ENCODE measurements at places on chromosomes 16 and 17. TPM values are rescaled to one million over a fixed set of nuclear protein-coding genes. Genes with fewer than 3 reads are reported as not detected.

The ACE gene
- 4.7 TPM for total RNA-seq

The QPRT gene
- 3.5 TPM for total RNA-seq

The CAMKK1 gene
- total RNA-seq, result 2.7 TPM

The PRR35 gene
- not detected for total RNA-seq

The UMOD gene
- total RNA-seq, result not detected

The CCDC200 gene
- total RNA-seq, result 0.33 TPM

The KRT28 gene
- not detected for total RNA-seq
